ENCODE measurements at places on chromosomes 1 and 21. TPM values are rescaled to one million over a fixed set of nuclear protein-coding genes. Genes with fewer than 3 reads are reported as not detected.

GRCh38 chr21:33391656-33392055 is 11.6 kb upstream of the IFNGR2 start:
- DNase-seq = no peak

- DNase-seq = no peak
Measured at GRCh38 chr1:234975941-234976860, 152.4 kb downstream of the TOMM20 start.

GRCh38 chr1:12634156-12634555 is 9.7 kb upstream of the AADACL4 start:
- no peak for DNase-seq

DNA sequence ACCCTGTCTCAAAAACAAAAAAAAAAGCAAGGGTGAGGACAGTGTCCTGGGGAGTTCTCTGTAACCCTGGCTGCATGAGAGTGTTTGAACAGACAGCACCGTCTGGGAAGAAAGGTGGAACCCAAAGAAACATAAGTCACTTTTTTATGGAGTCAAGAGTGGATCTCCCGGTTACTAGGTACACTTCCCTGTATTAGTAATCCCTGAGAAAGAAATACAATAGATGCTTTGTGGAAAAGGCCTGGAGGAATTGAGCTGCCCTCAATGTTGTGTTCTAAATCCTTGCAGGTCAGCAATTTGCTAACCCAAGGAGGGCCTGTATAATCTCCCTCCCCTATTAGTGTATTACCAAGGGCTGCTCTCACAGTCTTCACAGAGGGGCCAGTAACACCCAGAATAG is 16.6 kb downstream of the DEGS1 start:
- DNase-seq = no peak

GRCh38 chr1:48236716-48237470 is 14.4 kb downstream of the SLC5A9 start:
- DNase-seq = no peak

- DNase-seq = no peak
Measured at GRCh38 chr1:69639159-69639558, 71.4 kb downstream of the LRRC7 start.

GRCh38 chr1:14462851-14463250 is 135.6 kb upstream of the KAZN start:
- DNase-seq = no peak

- no peak for DNase-seq
Measured at GRCh38 chr1:41367288-41367642, 6.0 kb downstream of the FOXO6 start.

GRCh38 chr21:14383596-14384180 is 742 bp upstream of the HSPA13 start:
- DNase-seq = no peak

GRCh38 chr1:3465091-3465934 is 10.8 kb downstream of the ARHGEF16 start:
- DNase-seq = peak; percentile 9

DNA sequence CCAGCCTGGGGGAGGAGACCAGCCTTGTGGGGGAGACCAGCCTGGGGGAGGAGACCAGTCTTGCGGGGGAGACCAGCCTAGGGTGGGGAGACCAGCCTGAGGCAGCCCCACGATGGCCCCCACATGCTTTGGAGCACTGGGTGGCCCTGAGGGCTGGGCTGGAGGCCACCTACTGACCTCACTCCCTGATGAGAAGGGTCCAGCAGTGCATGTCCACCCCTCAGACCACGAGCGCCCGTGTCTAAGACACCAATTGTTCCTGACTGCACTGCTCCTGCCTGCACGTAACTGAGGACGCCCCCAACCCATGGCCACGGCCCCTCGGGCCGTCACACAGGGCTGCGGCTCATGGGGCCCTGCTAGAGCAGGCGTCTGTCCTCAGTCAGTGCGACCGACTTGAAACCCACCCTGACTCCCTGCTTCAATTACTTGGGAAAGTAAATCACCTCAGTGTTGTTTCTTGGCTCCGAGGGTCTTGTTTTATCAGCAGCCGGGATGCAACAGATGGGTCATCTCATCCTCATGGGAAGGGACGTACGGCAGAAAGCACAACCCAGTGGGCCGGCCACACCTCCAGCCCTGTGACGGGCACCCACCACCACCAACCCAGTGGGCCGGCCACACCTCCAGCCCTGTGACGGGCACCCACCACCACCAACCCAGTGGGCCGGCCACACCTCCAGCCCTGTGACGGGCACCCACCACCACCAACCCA is at the start of gene SPATC1L:
Gene SPATC1L (minus strand): TSS at position 550 of the 715 bp plus-strand sequence. CDS start 1,643 bp downstream, outside the sequence.
- peak; percentile 74 for DNase-seq

DNA sequence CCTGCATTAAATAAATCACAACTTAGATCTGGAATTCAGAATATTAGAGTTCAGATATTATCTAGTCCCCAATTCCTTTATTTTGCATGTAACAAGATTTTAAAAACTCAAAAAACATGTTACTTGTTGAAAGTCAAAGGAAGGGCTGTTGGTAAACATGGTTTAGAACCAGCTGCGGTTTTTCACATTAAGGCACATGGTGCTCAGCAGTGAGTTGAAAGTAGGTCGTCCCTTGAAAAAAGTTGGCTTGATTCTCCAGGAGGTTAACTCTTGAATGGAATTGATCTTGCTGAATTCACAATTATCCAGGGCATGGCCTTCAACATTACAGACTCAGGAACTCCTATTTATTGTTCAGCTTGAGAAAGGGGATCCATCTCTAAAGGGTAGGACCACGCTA is 277.1 kb upstream of the DUSP10 start:
- DNase-seq = no peak

GRCh38 chr1:248695451-248696132 is 7.0 kb downstream of the OR14I1 start:
- no peak for DNase-seq

DNA sequence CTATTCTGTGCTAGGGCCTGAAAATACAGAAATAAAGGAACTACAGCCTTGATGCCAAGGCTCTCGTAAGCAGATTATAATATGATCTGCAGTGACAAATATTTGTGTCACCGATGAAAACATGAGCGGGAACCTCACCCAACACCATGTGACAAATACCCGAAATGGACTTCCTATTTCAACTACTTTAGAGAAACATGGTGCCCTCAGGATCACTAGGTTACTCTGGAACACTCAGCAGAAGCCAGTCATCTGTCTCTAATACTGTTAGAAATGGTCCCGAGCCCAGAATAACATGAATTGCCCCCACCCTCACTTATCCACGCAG is 463 bp upstream of the VAMP3 start:
- DNase-seq = no peak

DNA sequence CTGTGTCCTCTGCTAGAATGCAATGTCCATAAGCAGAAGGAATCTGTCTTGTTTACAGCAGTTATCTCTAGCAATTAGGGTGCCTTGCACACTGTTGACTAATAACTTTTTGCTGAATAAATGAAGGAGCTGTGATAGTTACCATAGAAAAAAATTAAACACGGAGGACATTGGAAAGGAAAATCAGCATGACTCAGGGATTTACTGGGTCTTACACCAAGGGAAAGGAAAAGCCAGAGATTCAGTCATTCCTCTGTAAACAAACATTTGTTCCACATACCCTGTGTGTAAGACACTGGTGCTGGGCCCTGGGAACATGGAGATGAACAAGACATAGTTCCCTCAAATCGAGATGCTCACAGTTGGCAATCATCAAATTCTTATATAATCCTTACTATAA is 183.3 kb downstream of the PTGER3 start:
- no peak for DNase-seq

DNA sequence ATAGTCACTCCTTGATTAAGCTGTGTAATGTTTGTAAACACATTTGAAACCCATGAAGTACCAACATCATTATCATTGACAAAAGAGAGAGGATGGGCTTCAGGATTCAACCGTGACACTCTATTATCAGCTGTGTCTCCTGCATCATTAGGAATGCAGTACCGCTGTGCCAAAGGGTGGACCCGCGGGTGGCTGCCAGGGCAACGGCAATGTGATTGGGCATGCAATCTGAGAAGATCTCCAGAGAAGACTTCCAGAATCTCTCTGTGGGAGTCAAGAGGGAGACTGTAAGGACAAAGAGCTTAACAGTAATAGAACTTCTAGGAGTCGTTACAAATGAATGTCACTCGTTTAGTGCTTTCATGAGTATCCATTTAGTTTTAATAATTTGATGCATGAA is 97.9 kb downstream of the USH2A start:
- DNase-seq = no peak

- no peak for DNase-seq
Measured at GRCh38 chr1:36732015-36732356, 249.3 kb upstream of the CSF3R start.

DNA sequence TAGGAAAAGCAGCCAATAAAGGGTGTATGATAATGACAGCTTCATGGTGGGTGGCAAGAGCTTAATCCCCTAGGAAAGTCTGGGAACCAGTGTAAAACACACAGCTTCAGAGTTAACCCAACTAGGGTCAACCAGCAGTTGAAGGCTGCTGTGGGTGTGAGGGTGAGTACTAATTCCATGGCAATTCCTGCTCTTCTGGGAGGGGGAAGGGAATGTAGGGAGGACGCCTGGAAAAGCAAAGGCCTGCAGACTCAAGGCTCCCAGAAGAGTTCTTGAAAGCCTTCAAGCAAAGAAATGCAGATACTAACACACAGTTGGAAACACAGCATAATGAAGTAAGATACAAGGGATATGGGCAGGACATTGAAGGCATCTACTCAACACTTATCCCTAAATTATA is 28.1 kb downstream of the TTLL7 start:
- DNase-seq = no peak

- no peak for DNase-seq
Measured at GRCh38 chr1:111553196-111553595, 49.8 kb upstream of the ADORA3 start.

The CSRP1 gene
- 6.2 TPM for total RNA-seq

The KDF1 gene
- 1.2 TPM for total RNA-seq

The KNCN gene
- not detected for total RNA-seq

The MFSD2A gene
- total RNA-seq = 5.6 TPM

The GNAT2 gene
- total RNA-seq = not detected

The CNR2 gene
- total RNA-seq = not detected

The SELE gene
- total RNA-seq = not detected

The GJA5 gene
- not detected for total RNA-seq

The HRNR gene
- not detected for total RNA-seq

The OR2L2 gene
- total RNA-seq = 0.25 TPM

The FCRL6 gene
- not detected for total RNA-seq

The TNN gene
- total RNA-seq = not detected

The CIART gene
- 4.7 TPM for total RNA-seq

The RNU1-2 gene
- total RNA-seq = 3,598 TPM

The USF1 gene
- total RNA-seq = 158 TPM

Data from glutamatergic neuron (in vitro differentiated cells).